NCI-H2171 treated with DMSO at 0.1 percent for 48 hours (cell line): ENCODE measurements at places on chromosomes 11 and 22.

DNA sequence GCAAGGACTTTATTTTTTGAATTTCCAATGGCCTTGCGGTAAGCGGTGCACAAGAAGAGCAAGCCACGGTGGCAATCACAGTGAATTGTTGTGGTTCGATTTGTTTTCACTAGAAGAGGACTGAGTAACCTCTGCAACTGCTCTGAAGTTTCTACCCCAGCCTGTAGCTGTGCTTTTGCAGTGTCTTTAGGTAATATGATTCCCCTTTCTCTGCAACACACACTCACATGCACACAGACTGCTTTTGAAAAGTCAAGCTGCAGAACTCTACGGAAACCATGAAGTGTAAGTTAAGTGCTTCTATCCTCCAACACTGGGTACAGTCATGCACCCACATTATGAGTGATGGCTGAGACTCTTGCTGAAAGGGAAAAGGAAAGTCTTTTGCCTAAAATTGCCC is 38.4 kb downstream of the CD44 start:
- DNase-seq = no peak

DNA sequence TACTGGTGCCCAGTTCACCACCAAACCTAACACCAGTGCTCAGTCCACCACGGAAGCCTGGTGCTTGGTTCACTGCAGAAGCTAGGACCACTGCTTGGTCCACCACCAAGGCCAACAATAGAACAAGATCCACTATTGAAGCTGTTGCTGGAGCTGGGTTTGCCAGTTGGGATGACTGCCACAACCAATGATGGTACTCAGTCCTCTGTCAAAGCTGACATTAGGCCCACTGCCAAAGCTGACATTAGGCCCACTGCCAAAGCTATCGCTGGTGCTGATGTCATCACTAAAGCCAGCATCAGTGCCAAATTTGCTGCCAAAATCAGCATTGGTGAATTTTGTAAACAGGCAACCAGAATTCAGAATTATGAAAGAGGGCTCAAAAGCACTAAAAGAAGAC is 1850.2 kb upstream of the RAG2 start:
- DNase-seq = peak; percentile 7

GRCh38 chr11:96314326-96315020 is 28.5 kb downstream of the MAML2 start:
- DNase-seq = no peak

DNA sequence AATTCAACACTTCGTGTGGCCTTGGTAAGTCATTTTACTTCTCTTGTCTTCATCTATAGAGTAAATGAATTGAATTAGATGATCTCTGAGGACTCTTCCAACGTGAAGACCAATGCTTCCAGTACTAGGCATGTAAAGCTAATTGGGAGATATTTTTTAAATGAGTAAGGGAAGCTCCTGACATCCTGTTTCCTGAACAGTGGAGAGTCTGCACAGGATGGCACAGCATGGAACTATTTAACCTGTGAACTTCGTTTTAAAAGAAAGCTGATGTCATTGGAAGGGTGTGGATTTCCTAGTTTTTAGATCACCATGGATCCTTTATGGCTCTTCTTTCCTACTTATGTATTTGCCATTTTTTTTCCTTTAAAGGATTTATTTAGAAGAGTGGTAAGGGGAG is 48.4 kb upstream of the HSD17B12 start:
- DNase-seq = no peak

DNA sequence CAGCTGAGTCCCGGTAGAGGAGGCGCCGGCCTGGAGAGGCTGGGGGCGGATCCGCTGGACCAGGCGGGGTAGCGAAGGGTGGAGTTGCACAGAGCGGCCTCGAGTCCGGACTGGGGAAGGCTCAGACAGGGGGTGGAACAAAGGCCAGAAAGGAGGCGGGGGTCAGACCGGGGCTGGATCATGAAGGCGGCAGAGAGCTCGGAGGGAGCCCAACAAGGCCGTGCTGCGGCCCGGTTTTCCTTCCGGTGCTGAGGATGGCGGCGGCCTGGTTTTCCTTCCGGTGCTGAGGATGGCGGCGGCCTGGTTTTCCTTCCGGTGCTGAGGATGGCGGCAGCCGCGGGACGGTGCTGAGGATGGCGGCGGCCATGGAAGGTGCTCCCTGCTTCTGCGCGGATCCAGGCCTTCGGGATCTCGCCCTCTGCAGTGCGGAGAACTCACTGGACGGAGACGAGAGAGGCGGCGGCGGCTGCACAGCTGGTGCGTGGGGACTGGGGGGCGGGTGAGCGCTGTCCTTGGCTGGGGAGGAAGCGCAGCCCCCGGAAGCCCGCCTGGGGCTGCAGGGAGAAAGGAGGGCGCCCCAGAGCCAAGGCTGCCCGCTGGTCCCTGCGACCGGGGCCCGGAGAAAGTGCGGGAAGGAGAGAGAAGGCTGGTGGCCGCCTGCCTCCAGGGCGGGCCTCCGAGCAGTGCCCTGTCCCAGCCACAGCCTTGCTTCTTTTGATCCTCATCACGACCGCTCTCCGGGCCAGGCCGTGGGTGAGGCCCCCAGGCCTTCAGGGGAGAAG is 350.4 kb upstream of the B3GAT1 start:
- no peak for DNase-seq

DNA sequence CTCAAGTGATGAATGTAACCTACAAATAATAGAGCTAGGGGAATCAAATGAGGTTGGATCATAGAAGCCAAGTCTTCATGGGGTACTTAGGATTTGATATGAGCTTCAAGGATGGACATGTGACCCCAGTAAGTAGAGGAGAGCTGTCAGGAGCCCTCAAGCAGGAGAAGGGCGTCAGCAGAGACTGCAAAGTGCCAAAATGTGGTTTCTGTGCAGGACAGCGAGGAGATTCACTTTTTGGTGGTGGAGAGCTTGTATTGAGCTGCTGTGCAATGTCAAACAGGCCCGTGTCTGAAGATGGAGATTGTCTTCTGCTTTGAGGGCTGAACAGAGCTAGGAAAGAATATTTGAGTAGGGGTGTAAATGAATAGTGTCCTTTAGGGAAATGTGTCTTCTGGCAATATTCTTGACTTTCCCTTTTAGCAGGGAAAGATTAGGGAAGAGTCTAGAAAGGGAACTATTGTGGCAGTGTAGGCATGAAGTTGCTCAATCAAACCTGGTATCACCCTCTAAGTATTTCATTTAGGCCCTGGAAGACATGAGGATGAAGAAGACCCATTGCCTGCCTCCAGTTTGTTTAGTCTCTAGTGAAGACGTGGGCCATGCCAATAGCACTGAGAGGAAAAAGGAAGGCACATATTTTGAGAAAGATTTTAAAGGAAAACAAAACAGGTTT is 31.2 kb upstream of the SORL1-AS1 start:
- DNase-seq = no peak

DNA sequence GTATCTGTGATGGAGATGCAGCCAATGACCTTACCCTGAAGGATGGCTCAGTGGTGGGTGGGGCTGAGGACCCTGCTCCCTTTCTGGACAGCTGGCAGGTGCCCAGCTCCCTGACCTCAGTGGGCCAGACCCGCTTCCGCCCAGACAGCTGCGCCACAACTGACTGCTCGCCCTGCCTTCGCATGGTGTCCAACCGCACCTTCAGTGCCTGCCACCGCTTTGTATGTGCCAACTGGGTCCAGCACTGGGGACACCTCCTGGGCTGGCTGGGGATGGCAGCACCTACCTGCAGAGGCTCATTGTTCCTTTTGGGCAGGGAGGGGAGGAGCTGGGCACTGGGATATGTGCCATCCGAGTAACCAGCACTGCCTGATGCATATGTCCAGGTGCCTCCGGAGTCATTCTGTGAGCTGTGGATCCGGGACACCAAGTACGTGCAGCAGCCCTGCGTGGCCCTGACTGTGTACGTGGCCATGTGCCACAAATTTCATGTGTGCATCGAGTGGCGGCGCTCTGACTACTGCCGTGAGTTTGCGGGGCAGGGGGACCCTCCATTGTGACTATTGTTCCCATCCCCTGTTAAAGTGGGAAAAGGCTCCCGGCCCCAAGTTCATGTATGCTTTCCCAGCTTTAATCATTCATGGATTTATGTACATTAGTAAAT is 84.8 kb downstream of the OTOG start:
- no peak for DNase-seq

- DNase-seq = no peak
Observed at GRCh38 chr11:109033627-109034338, 368.9 kb downstream of the DDX10 start.

DNA sequence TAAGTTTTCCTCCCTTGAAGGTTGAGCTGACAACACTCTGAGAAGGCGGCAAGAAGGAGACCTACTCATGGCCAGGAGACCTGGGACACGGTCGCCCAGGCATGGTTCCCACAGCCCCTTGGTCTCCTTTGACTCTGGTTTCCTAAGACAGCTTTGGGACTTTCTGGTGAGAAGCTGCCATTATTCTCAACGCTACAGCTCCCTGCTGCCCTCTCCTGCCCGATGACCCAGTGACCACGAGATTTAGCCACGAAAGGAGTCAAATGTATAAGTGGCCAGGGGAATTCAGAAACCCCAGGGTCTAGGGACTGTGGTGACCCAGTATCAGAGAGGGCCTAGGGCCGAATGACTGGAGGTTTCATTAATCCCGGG is 699 bp upstream of the SDF2L1 start:
- no peak for DNase-seq

- no peak for DNase-seq
Observed at GRCh38 chr11:94152678-94153065, 24.0 kb downstream of the PANX1 start.

DNA sequence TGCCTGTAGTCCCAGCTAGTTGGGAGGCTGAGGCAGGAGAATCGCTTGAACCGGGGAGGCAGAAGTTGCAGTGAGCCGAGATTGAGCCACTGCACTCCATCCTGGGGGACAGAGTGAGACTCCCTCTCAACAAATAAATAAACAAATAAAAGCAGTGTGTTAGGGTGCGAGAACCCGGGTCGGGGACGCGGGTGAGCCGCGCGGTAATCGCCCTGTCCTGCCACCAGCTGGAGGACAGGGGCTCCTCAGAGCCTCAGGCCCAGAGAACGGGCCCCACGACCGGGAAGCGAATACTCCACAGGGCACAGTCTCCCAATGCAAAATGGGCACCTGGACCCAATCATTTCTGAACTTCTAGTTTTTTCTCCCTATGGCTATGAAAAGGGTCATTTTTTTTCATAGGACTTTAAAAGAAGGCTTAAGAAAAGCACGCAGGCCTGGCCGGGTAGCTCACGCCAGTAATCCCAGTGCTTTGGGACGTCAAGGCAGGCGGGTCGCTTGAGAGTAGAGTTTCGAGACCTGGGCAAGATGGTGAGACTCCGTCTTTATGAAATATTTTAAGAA is 744 bp upstream of the MCM5 start:
- no peak for DNase-seq

- DNase-seq = no peak
Observed at GRCh38 chr11:92967867-92968266, 1.6 kb upstream of the MTNR1B start.

- no peak for DNase-seq
Observed at GRCh38 chr11:86161336-86161735, 83.2 kb upstream of the EED start.

- no peak for DNase-seq
Observed at GRCh38 chr11:103378931-103379330, 269.7 kb downstream of the DYNC2H1 start.

GRCh38 chr11:122248939-122249338 is 132.9 kb upstream of the BLID start:
- DNase-seq = no peak

GRCh38 chr11:76788661-76789442 is 5.7 kb downstream of the TSKU start:
- no peak for DNase-seq

GRCh38 chr22:50129121-50129736 is 39.4 kb downstream of the MOV10L1 start:
- DNase-seq = no peak

DNA sequence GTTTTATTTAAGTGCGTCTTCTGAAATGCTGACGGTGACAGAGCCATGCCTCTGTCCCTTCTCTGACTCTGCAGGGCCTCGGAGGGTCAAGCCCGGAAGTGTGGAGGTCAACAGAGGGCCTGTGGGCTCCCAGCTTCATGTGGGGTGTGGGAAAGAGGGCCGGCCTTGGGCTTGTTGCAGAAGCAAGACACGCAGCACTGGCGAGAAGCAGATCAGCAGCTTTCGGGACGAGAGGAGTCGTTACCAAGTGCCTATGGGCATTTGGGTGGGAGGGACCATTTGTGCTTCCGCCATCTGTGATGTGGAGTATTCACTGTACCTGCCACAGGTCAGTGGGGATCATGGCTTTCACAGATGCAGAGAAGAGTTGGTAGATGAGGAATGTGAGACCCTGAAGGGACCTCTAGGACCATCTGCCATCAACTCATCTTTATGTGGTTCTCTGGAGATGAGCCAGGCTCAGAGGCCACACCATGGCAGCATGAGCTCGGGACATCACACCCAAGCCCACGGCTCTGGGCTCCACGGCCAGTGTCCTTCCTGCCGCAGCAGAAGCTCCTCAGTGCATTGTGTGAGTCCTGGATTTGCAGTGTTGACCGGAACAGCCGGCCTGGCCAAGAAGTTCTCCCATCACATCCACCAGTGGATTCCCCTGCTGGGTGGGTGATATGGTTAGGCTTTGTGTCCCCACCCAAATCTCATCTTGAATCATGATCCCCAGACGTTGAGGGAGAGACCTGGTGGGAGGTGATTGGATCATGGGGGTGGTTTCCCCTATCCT is 590.7 kb downstream of the TBC1D22A start:
- DNase-seq = no peak

- DNase-seq = no peak
Observed at GRCh38 chr11:15927196-15927863, 429.0 kb downstream of the SOX6 start.

DNA sequence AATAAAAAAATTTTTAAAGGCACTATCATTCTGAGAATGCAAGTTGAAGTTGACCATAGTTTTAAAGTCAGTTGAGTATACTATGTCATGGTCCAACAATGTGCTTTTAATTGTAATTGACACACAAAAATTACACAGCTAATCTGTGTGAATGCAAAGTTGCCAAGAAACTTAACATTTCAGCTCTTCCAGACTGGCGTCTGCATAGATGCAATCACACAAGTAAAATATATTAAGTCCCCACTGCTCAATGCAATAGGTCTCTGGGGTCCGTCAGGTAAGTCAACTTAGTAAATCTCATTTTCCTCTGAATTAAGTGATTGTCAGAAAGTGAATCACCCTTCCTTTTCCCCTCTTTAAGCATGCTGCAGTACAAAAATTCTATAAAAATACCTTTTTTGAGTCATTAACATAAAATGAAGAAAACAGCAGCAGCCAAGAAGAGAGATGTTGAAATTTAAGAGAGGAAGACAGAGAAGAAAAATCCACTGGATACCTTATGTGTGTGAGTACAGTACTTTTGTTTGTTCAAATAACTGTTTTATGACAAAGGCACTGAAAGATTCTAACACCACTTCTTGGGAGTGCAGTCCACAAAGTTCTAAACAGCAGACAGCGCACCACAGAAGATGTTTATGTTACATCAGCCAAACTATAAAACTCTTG is 5.1 kb downstream of the FZD4 start:
- DNase-seq = no peak

- no peak for DNase-seq
Observed at GRCh38 chr22:48921411-48921903, 906.2 kb downstream of the BRD1 start.

DNA sequence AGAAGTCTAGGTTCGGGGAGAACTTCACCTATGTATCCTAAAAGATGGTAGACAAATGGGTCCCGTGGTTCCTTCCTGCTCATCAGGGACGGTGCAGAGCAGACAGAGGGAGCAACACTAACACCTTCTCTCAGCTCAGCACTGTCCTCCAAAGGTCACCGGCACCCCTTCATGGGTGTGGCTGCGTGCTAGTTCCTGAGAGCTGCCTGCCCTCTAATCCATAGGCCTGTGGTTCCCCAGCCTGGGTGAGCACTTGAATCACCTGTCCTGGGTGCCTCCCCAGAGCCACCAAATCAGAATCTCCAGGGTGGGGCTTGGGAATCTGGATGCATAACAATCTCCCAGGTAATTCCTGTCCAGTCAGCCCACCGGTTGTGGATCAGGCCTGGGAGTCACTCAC is 113.9 kb upstream of the TMEM45B start:
- no peak for DNase-seq

- DNase-seq = no peak
Observed at GRCh38 chr11:102761646-102762238, 18.7 kb downstream of the MMP10 start.
